ENCODE measurements at places on chromosomes 7 and 10.

DNA sequence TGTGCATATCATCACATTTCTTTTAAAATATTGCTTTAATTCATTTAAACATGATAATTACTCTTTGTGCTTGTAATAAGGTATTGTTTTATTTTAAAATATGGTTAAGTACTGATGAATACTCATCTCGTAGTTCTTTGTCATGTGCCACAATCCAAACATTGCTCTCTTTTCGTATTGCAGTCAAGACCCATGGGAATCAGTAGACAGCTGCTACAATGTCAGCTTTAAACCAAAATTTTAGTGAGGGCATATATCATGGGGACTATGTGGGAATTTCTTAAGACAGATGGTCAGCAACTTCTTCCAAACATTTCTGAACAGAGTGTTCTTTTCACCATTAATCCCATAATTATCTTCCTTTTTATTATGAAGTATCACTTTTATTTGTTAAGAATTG lies 77.2 kb upstream of the FZD1 start:
- DNase-seq, result no peak

DNA sequence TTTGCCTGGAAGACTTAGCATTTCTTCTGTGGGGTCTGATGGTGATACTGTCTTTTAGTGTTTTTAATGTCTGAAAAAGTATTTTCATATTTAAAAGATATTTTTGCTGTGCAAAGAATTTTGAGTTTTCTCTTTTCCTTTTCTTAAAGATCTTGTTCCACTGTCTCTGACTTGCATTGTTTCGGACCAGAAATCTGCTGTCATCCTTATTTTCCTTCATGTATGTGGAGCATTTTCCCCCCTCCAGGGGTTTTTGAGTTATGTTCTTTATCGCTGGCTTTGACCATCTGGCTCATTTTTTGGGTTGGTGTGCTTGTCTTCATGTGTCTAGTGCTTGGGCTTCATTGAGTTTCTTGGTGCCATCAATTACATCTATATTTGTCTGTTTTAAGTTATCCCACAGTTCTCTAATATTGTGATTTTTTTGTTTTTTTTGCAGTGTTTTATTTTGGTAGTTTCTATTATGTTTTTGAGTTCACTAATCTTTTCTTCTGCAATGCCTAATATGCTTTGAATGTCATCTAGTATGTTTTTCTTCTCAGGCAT lies 119.9 kb downstream of the MGMT start:
- DNase-seq, result no peak

DNA sequence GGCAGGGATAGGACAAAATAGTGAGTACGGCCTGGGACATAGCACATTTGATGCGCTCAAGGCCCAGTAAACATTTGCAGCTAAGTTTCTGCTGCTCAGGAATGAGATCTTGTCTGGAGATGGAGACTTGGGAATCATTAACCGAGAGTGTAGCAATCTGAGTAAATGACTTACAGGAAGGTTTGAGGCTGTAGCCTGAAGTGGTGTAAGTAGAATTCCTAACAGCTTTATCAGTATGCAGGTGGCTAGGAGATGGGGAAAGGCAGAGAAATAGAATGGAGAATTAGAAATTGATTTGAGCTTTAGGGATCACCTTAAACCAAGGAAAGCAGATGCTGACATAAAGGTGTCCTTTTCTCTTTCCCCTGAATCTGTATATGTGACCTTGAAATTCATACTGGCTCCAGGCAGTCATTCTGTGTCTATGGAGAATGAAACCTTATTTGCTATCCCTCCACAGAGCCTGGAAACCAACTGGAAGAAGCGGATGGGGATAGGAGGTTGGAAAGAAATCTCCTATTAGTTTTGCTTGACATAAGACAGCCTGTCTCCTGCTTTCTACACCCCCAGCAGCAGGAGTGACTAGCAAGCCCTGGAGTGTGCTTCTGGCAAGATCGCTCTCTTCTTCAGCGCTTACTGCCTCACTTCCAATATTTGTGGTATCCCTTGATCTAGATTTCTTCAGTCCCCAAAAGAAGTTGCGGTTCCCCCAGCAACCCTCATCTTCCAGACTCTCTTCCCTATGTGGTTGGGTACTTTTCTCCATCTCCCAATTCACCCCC lies 6.4 kb upstream of the PON2 start:
- no peak for DNase-seq

DNA sequence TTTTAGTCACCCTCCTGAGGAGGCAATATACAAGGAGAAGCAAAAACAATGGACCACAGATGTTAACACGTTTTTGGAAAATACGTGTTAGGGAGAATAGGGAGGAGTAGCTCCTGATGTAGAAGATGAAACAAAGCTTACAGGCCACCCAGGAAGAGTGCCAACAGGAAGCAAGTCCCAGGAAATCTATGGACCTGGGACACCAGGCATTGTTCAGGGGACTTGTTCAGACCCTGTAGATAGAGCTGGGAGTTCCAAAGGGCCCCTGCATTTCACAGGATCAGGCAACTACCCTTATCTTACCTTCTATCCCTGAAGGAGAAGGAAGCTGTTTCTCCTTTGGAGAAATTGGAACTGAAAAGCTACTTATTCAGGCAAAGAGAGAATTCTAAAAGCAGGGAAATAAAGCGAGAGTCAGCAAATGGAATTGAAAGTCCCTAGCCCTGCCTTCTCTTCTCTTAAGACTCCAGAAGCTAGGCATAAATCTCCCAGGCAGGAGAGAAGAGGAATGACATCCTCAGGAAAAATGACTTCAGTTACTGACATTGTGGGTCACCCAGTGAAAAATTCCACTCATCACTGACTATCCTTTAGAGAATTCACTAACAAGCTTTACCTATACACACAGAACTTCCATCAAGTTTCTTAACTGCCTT lies 77.7 kb upstream of the FAM3C start:
- no peak for DNase-seq

All from activated naive CD4-positive, alpha-beta T cell treated with anti-CD3 and anti-CD28 coated beads, Interleukin-2, amount 50 U/mL, for 72 hours (primary cell).